Aorta (tissue), 5 donors: ENCODE measurements at places on chromosomes 4 and X. TPM values are rescaled to one million over a fixed set of nuclear protein-coding genes. Genes with fewer than 3 reads are reported as not detected.

GRCh38 chr4:59966758-59967157 lies 1233.4 kb upstream of the ADGRL3 start:
- no peak overlapping the region for H3K27ac ChIP-seq
- no peak overlapping the region for H3K4me3 ChIP-seq
- H3K36me3 ChIP-seq: no peaks in the 10 kb centered on the region
- no peaks in the 10 kb centered on the region for H3K27me3 ChIP-seq
- DNase-seq: no peak
- H3K4me1 ChIP-seq: no peaks in the 10 kb centered on the region

GRCh38 chr4:105946771-105947170 lies 51.5 kb downstream of the NPNT start:
- no peak for DNase-seq
- H3K27me3 ChIP-seq: no peaks in the 10 kb centered on the region
- H3K4me3 ChIP-seq: no peak overlapping the region

GRCh38 chr4:130712038-130712437 lies 1616.1 kb downstream of the C4orf33 start:
- H3K27me3 ChIP-seq: no peaks in the 10 kb centered on the region
- no peaks in the 10 kb centered on the region for H3K36me3 ChIP-seq
- H3K4me1 ChIP-seq: no peaks in the 10 kb centered on the region
- DNase-seq: no peak
- H3K4me3 ChIP-seq: no peak overlapping the region

GRCh38 chr4:33883111-33883510 lies 2361.2 kb downstream of the ARAP2 start:
- no peak overlapping the region for H3K27ac ChIP-seq
- H3K4me1 ChIP-seq: no peaks in the 10 kb centered on the region
- H3K4me3 ChIP-seq: no peak overlapping the region
- no peaks in the 10 kb centered on the region for H3K36me3 ChIP-seq

GRCh38 chr4:77052352-77052751 lies 23.4 kb downstream of the CCNI start:
- no peaks in the 10 kb centered on the region for H3K4me1 ChIP-seq
- H3K36me3 ChIP-seq: no peaks in the 10 kb centered on the region
- DNase-seq: peak; percentile 57

GRCh38 chrX:24228596-24228995 lies 79.1 kb downstream of the ZFX start:
- no peaks in the 10 kb centered on the region for H3K36me3 ChIP-seq
- no peaks in the 10 kb centered on the region for H3K27me3 ChIP-seq
- H3K4me3 ChIP-seq: no peak overlapping the region
- no peaks in the 10 kb centered on the region for H3K4me1 ChIP-seq
- H3K27ac ChIP-seq: no peak overlapping the region
- no peak for DNase-seq

DNA sequence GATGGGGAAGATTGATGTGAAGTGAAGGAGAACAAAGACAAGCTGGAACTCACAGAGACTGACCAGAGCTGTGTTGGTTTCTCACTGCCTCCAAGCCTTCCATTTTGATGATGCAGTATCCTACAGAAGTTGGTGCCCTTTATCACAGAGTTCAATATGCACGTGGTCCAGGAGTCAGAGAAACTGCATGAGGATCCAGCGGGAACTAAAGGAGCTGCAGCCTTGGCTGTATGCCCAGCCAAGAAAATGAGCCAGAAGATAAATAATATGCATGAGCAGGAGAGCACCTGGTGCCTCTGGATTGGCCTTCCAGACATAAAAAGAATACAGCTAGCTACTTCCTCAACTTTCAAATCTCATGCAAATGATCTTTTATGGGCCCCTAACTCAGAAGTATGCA lies 44.3 kb upstream of the DCLK2 start:
- DNase-seq: peak; percentile 49
- H3K27me3 ChIP-seq: no peaks in the 10 kb centered on the region

DNA sequence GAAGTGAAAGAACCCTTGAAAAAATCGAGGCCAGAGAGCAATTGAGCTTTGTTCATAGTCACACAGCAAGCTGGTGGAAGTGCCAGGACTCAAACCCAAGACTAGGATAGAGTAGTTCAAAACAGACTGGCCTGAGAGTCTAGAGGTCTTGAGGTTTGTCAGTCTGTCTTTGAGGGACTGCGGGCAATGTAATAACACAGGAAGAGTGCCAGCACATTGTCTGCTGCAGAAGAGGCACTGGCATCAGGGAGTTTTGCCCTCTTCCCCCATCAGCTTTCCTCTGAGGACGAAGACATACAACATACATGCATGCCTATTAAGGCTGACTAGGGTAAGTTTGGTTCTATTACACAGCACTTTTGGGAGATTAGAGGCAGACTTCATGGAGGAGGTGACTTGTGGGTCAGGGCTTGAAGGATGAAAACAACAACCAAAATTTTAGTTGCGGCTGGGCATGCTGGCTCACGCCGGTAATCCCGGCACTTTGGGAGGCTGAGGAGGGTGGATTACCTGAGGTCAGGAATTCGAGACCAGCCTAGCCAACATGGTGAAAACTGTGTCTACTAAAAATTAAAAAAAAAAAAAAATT lies 64.1 kb upstream of the LAS1L start:
- H3K27ac ChIP-seq: peak overlapping the region; percentile 60
- H3K4me1 ChIP-seq: peaks cover 3% of the 10 kb centered on the region
- no peaks in the 10 kb centered on the region for H3K36me3 ChIP-seq
- DNase-seq: no peak

DNA sequence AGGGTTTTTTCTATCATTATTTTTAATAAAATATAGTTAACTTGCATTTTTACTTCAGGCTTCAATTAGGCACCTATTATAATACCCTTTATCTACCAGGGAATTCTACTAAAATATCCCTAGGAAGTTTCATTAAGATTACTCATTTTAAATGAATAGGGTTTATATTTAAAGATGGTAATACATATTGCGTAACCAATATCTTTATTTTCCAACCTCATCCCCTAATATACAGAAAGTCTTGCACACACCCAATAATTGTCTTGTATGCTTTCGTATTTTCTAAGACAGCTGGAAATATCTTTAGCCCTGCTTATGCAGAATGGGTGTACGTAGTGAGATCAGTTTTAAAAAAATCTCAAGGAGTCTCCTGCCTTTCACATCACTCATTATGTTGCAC lies 1186.8 kb downstream of the TECRL start:
- no peaks in the 10 kb centered on the region for H3K36me3 ChIP-seq
- no peak overlapping the region for H3K4me3 ChIP-seq
- DNase-seq: no peak
- peaks cover 1% of the 10 kb centered on the region for H3K27me3 ChIP-seq
- H3K4me1 ChIP-seq: no peaks in the 10 kb centered on the region
- H3K27ac ChIP-seq: no peak overlapping the region

DNA sequence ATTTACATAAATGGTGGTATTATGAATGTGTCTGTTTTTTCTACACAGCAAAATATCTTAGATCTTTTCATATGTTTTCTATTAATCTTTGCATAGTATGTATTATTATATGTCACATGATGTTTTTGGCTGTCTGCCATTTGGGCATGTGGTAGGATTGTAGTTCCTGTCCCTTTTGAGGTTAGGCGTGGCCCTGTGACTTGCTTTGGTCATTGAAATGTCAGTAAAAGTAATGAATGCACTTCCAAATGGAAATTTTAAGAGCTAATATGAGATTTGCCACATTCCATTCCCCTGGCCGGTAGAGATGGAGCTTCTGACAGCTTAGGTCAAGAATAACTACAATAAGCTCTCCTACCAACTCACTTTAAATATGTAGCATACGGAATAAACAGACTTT lies 45.1 kb downstream of the JADE3 start:
- H3K4me3 ChIP-seq: no peak overlapping the region
- no peaks in the 10 kb centered on the region for H3K27me3 ChIP-seq
- H3K27ac ChIP-seq: no peak overlapping the region

DNA sequence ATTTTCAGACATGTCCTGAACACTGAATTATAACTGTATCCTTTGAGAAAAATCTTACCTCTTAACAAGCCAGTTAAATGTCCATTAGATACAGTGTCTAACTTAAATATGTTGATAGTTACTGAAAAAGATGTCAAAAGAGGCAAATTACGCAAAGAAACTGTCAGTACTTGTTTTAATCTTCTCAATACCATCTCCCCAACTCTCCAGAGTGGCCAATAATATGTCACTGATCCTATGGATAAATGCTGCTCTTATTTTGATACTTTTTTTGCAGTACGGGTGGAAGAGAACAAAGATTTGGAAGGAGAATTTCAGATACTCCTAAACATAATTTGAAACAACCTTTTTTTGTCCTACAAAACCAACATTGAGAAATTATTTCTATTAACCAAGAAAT lies 192.7 kb downstream of the CBR4 start:
- H3K4me3 ChIP-seq: no peak overlapping the region
- no peaks in the 10 kb centered on the region for H3K27me3 ChIP-seq
- DNase-seq: no peak
- H3K27ac ChIP-seq: peak overlapping the region; percentile 96
- H3K36me3 ChIP-seq: no peaks in the 10 kb centered on the region

DNA sequence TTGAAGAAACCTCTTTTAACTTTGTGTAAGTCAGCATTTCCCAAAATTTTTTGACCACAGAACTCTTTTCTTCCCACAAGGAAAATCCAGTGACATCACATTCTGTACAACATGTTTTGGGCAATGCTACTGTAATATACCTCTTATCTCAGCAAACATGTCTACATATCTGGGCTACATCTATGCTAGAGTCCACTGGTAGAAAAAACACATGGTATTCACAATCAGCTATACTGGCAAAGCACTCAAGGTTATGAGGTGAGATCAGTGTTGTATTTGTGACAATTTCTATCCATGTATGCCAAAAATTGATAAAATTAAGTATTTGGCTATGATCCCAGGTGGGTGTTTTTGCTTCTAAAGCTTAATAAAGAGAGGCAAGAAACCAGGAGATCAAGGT lies 98.0 kb downstream of the ATP11C start:
- H3K4me1 ChIP-seq: no peaks in the 10 kb centered on the region
- H3K27me3 ChIP-seq: no peaks in the 10 kb centered on the region
- H3K27ac ChIP-seq: no peak overlapping the region
- no peak overlapping the region for H3K4me3 ChIP-seq

- H3K27me3 ChIP-seq: no peaks in the 10 kb centered on the region
- no peak overlapping the region for H3K27ac ChIP-seq
- H3K4me1 ChIP-seq: no peaks in the 10 kb centered on the region
- H3K4me3 ChIP-seq: no peak overlapping the region
- H3K36me3 ChIP-seq: no peaks in the 10 kb centered on the region
These were observed 71.3 kb downstream of the MAP3K15 start for GRCh38 chrX:19443869-19444526.

- peaks cover 2% of the 10 kb centered on the region for H3K4me1 ChIP-seq
- no peak for DNase-seq
- H3K4me3 ChIP-seq: no peak overlapping the region
- H3K36me3 ChIP-seq: no peaks in the 10 kb centered on the region
- no peak overlapping the region for H3K27ac ChIP-seq
These were observed 15.2 kb upstream of the KIAA0232 start for GRCh38 chr4:6767386-6767747.

- DNase-seq: no peak
- H3K4me1 ChIP-seq: peaks cover 2% of the 10 kb centered on the region
- H3K27me3 ChIP-seq: no peaks in the 10 kb centered on the region
These were observed 340.3 kb downstream of the ZNF674 start for GRCh38 chrX:46204721-46205422.

- H3K4me1 ChIP-seq: no peaks in the 10 kb centered on the region
- H3K36me3 ChIP-seq: no peaks in the 10 kb centered on the region
- H3K27ac ChIP-seq: no peak overlapping the region
- peak; percentile 37 for DNase-seq
- no peak overlapping the region for H3K4me3 ChIP-seq
These were observed 2.7 kb upstream of the SRPK3 start for GRCh38 chrX:153778181-153778580.

DNA sequence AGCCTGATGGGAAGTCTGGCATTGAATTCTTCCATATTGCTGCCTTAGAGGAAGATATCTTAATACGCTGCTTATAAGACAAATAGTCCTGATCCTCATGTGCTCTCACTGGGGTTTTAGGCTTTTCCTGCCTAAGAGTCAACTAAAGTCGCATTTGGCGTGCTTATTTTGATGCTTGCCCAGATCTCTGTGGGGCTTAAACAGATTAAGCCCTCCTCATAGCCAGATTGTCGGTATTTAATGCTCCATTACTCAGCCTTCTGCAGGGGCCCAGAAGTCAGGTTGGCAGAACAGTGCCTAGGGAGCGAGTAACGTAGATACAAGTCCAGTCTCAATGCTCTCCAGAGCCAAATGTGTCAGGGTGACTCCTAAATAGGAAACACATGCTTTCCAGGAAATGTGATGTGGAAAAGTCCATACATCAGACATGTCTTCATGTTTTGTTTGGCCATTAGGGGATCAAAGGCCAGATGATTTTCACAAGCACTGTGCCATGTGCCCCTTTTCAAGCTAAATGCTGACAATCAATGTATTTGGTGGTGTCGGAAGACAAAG lies 262.8 kb downstream of the PRDM5 start:
- H3K27ac ChIP-seq: no peak overlapping the region
- no peaks in the 10 kb centered on the region for H3K27me3 ChIP-seq
- H3K4me1 ChIP-seq: no peaks in the 10 kb centered on the region

DNA sequence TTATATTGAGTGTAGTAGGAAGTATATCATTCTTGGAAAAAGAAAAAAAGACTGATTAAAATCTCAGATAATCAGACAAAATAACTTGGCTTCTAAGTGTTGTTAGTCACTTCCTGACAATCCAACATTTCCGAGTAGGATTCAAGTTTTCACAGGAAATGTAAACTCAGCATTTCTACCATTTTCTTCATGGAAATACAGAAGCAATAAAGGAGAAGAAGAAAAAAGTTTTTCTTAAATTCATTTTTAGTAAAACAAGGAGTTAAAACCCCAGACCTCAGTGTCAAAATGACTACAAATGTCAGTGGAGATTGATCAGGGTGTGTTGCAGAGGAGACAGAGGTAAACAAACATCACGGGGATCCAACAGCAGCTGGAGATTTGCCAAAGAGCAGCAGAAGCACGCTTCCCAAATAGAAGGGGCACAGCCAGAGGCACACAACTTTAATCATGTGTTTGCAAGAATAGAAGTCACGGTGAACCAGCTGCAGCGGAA lies 129.3 kb upstream of the FAM9B start:
- H3K4me1 ChIP-seq: no peaks in the 10 kb centered on the region
- no peaks in the 10 kb centered on the region for H3K27me3 ChIP-seq
- DNase-seq: no peak
- no peak overlapping the region for H3K4me3 ChIP-seq

DNA sequence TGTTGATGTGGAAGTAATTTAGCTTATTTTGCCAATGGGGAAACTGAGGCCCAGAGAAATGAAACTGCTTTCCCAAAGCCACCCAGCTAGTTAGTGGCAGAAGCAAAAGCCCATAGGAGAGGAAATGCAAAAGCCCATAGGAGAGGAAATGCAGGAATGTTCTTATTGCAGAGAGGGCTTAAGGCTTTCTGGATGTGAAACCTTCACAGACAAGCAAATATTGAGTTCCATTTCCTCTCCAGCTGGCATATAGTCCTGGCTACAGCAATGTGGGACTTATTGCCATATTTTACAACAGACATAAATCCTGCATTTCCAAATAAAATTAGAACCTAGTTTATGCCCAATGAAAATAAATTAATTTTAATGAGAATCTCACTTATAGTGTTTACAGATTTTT lies 69.7 kb downstream of the TMEM154 start:
- no peak overlapping the region for H3K27ac ChIP-seq
- no peaks in the 10 kb centered on the region for H3K27me3 ChIP-seq
- H3K4me1 ChIP-seq: no peaks in the 10 kb centered on the region
- H3K4me3 ChIP-seq: no peak overlapping the region
- no peak for DNase-seq

Gene UGT2B17
- not detected for total RNA-seq

Gene GABRG1
- 0.03 TPM for total RNA-seq

Gene TEC
- 9.3 TPM for total RNA-seq

Gene UCHL1
- 49.2 TPM for total RNA-seq

Gene DLG3
- 22.4 TPM for total RNA-seq

Gene UNC5C
- 11.2 TPM for total RNA-seq

Gene GLRB
- total RNA-seq: 6.3 TPM

Gene ARHGAP24
- 34.4 TPM for total RNA-seq
